Activated CD4-positive, alpha-beta T cell treated with anti-CD3 and anti-CD28 coated beads for 4 hours (primary cell): ENCODE measurements at places on chromosomes 13 and 19.

- no peak for DNase-seq
Observed at GRCh38 chr19:58356766-58357480, 3.6 kb upstream of the A1BG start.

- DNase-seq: no peak
Observed at GRCh38 chr13:44040818-44041100, 161.1 kb downstream of the LACC1 start.

- DNase-seq: no peak
Observed at GRCh38 chr13:29902632-29903305, 52.4 kb upstream of the UBL3 start.

DNA sequence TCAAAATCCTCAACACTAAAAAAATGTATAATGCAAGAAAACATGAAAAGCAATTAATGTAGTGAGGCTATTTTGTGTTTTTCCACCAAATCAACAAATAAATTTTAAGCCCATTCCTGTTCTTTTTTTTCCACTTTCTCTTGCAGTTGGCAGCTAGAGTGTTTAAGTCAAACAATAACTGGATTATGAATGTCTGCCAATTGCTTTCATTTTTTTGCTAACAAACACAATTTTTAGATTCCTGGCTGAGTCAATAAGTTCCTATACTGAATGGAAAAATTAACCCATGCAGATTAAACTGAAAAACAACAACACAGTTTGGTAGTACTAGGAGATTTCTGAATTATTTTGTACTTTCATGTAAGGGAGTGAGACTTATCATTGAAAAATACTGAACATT lies 232.4 kb downstream of the SLITRK5 start:
- DNase-seq: no peak

DNA sequence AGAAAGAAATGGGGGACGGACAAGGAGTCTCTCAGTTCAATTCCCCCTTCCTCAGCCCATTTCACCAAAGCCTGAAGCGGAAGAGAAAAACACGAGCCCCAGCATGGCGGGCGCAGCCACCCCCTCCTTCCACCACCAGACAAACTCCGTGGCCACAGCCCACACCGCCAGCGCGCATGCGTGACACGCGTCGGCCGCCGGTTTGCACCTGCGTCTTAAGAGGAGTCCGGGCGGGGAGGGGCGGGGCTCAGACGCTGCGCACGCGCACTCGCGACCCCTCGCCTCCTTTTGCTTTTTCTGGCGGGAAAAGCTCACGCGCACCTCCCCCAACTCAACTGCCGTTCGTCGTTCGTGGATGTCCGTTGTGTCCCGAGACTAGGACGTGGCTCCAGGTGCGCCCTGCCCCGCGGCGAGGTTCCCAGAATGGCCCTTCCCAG lies at the start of gene KASH5:
Gene KASH5 (plus strand): TSS at position 314 of the 437 bp plus-strand sequence. CDS start 2,635 bp downstream, outside the sequence.
- DNase-seq: peak; percentile 80

GRCh38 chr19:8004723-8005513 lies 523 bp downstream of the ELAVL1 start:
- DNase-seq: peak; percentile 12

DNA sequence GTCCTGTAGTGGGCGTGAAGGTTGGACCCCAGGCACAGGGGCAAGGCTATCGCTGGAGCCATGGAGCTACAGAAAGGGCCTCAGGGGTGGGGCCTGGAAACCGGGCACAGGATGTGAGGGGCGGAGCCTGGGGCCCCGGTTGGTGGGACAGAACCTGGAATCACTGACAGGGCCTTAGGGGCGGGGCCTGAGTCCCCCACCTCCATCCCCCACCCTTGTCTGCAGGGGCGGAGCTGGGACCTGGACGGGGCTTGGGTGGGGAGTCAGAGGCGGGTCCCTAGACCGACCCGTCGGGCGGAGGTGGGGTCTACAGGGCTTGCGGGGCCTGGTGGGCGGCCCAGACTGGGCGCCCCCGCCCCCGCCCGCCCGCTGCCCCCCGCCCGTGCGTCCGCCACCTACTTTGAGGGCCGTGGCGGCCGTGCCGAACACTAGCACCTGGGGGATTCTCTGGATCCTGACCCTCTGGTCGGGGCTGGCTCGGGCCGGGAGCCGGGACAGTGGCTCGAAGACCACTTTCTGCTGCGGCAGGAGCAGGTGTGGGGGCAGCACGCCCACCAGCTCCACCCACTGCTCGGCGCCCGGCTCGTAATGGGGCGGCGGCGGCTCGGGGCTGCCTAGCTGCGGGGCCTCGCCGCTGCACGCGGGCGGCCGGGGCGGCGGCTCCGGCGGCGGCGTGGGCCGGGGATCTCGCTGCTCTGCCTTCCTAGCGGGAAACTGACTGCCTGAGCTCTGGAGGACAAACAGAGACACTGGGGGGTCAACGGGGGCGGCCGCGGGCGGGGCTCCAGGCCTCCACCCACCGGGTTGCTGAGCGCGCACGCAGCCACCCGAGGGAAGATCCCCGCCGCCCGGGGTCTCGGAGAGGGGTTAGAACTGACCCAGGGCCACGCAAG lies 26.3 kb downstream of the DCAF15 start:
- DNase-seq: no peak

GRCh38 chr19:34487651-34488051 lies 6.1 kb downstream of the WTIP start:
- no peak for DNase-seq

- DNase-seq: no peak
Observed at GRCh38 chr19:49440439-49441209, 703 bp downstream of the SLC17A7 start.

- no peak for DNase-seq
Observed at GRCh38 chr19:40585241-40585981, 8.7 kb downstream of the SHKBP1 start.

GRCh38 chr19:42233678-42234292 lies 8.6 kb downstream of the GSK3A start:
- DNase-seq: no peak

- DNase-seq: no peak
Observed at GRCh38 chr13:111883571-111884343, 183.2 kb upstream of the SOX1 start.

DNA sequence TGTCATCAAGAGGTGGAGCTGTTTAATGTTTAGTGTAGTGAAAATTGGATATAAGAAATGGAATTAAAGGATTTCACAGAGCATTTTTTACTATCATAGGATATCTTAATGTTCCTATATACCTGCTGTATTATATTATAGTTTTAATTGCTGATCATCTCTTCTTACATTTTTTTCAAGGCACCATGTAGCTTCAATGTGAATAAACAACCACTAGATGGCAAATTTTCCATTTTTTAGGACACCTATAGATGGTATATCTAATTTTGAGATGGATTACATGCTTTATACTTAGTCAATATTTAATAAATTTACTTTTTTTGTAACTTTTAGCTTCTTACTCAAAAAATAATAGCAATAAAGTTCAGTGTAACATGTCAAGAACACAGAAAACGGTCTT lies 9.0 kb upstream of the ATXN8OS start:
- DNase-seq: no peak

GRCh38 chr13:94333131-94333820 lies 146.2 kb downstream of the DCT start:
- no peak for DNase-seq

DNA sequence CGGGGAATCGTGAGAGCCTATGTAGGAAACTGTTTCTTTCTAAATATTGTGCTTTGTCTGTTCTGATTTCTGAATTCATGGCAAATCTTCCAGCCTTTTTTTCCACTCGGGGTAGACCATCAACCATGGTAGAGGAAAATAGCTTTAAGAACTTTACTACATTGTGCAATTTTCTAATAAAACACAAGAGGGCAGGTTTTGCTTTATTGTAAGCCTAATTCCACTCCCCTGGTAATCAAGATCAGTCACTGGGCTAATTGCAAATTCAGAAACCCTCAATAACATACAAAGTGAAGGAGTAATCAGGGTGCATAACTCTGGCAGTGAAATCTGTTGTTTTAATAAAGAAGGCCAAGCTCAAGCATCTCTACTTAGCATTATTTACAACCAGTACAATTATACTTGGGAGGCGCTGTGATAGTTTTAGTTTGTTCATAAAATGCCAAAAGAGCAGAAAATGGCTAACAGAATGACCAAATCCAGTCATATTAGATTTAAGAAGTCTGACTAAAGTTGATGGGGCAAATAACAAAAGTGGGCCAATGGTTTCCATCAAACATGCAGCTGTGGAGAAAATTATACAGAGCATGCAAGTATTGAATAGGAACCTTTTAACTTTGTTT lies 43.8 kb downstream of the DCT start:
- DNase-seq: no peak

DNA sequence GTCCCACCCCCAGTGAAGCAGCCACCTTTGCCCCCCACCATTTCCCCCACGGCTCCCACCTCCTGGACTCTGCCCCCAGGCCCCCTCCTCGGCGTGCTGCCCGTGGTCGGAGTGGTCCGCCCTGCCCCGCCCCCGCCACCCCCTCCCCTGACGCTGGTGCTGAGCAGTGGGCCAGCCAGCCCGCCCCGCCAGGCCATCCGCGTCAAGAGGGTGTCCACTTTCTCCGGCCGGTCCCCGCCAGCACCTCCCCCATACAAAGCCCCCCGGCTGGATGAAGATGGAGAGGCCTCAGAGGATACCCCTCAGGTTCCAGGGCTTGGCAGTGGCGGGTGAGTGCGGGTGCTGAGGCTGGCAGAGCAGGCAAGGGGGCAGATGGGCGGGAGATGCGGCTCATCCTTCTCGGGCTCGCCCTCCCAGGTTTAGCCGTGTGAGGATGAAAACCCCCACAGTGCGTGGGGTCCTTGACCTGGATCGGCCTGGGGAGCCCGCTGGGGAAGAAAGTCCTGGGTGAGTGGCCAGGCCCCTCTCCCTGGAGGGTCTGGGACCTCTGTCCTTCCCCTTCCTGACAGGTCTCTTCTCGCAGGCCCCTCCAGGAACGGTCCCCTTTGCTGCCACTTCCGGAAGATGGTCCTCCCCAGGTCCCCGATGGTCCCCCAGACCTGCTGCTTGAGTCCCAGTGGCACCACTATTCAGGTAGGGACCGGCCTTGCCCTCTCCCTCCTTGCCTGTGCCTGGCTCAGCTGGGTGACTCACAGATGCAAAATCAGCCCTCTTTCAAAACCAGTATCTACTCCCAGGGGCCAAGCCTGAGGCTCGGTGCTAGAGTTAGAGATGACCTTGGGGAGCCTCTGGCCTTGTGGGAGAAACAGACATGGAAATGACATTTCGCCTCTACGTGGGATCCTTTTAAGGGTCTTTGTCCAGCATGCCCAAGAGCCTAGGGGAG lies 8.8 kb downstream of the IGFLR1 start:
- no peak for DNase-seq

DNA sequence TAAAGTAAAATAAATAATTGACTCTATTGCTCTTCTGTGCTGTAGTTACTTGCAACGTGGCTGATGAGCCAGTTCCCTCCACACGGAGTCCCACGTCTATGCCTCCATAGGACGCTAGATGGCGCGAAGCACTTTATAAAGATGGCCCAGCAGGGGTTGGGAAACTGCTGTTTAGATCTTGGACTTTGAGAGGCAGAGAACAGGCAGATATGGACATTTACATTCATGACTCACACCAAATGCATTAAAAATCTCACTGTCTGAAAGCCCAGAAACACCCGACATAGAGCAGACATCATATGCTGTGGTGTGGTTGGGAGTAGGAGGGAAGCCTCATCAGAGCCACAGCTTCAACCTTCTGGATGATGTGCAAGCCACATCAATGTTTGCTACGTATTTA lies 643.1 kb upstream of the ARGLU1 start:
- peak; percentile 13 for DNase-seq

- DNase-seq: no peak
Observed at GRCh38 chr13:109088624-109088917, 459.2 kb downstream of the MYO16 start.
